ENCODE measurements at places on chromosomes 1 and 21.
A peak's percentile ranks its signal among the peaks of the same experiment; 100 is the strongest.

- DNase-seq = no peak
These were observed 144.9 kb upstream of the POU3F1 start for GRCh38 chr1:38191461-38191860.

DNA sequence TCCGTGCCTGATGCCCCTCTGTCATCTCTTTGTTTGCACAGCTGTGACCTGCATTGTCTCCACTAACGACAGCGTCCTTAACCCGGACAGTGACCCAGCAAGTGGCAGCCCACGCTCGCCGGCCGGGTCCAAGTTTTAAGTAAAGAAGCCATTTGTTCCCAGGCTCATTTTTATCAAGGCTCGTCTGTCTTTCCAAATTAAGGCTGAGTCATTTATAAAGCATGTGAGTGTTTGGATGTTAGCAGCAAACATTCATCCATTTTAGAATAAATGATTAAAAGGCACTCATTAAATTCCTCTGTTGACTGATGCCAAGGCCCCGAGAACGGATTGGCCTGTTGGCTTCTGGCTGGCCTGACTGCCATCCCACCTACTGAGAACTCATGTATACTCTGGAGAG, 514.5 kb downstream of the NPHP4 start:
- DNase-seq = no peak

DNA sequence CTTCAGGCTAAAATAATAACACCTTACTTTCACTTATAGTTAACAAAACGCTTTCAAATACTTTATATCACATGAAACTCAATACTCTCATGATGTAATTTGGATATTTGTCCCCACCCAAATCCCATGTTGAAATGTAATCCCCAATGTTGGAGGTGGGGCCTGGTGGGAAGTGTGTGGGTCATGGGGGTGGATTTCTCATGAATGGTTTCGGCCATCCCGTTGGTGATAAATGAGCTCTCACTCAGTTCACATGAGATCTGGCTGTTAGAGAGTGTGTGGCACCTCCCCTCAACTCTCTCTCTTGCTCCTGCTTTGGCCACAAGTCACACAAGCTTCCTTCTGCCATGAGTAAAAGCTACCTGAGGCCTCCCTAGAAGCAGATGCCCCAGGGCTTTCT, 22.5 kb upstream of the PTGFRN start:
- DNase-seq = no peak

DNA sequence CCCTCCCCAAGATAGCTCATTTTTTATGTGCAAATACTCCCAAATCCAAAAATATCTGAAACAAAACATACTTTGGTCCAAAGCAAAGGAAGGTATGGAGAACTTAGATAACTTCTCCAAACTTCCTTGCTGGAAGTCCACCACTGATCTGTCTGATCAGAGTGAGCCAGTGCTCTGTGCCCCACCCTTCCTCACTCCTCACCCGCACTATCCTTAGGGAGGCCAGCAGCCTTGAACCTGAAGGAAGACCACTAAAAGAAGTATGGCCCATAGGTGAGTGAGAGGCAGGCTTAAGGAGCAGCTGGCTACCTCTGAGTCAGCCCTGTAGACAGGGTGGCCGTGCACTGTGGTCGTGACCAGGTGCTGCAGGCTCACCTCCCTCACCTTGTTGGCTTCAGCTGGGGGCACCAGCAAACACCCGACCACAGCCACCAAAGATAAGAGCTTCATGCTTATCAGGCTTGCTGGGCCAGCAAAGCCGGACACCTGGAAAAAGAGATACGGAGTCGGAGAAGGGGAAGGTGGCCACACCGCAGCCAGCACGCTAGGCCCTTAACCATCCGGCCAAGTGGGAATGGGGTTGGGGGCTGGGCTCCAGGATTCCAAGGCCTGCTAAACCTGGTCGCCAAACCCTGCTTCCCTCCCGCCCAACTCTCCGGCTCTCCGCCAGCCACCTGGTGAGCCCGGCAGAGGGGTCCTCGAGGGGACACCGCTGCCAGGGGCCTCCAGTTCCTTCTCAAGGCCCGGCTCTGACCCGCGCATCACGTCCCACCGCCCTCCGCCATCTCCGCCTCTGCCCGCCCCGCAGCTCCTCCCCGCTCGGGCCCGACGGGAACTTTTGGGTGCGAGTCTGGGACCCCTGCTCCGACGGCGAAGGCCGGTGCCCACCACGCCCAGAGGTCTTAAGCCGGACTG, 543 bp downstream of the TMEM9 start:
- no peak for DNase-seq

GRCh38 chr1:30664103-30664755, 59.2 kb downstream of the MATN1 start:
- no peak for DNase-seq

GRCh38 chr1:156591181-156591431, 470 bp upstream of the NAXE start:
- DNase-seq = no peak

DNA sequence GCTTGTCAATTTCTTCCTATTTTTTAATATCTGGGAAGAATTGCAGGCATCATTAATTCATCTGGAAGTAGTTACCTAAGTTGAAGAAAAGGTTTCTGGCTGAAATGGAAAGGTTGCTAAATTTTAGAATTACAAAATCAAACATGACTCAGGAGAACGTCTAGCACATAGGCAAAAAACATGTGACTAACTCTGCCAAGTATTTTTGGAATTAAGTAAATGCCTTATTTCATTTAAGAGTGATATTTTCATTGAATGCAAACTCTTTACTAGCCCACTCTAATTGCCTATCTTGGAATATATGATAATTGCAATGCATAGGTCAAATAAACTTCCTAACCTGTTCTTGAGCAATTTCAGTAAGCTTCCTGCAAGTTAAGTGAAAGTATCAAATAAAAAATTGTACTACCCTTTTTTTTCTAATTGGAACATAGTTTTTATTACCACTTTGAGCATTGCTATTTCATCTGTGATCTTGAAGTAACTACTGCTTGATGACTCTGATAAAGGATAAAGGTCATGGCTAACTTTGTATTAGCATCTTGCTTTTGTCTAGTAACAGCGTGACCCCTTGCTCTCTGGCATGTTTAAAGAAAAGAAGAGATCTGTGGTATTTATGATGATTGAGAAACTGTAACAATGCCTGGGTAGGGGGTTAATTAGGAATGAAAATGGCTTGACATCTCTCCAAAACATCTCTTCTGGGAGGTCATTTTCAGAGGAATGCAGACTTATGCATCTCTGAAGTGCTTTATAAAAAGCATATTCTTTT, 208.3 kb upstream of the NCAM2 start:
- DNase-seq = no peak

DNA sequence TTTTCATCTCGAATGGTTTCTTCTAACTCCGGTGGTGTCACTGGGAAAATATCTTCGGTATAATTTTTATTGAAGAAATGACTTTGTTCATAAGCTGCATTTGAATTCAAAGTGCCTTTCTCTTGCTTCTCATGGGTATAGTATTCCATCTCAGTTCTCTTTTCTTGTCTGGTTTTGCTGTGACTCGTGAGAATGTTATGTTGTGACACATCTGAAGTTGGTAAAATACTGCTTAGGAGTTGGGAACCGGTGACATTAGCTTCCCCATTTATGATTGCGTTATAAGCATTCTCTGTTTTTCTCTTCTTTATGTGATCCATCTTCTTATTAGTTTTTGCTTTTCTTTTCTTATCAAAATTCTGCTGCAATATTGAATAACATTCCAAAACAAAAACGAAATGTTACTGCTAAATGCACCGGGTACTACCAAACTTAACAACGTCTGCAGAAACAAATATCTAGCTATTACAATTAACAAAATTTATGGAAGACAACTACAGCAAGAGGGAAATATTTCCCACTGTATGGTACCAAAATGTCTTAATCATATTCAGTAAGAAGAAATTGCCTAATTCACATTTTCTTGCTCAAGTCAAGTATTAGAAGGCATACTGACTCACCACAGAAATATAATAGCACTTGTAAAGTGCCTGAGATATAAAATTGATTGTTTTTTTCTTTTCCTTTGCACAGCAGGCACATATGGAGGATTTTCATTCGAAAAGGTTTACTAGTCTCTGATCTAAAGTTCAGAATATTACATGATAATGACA, 15.5 kb downstream of the LRIF1 start:
- DNase-seq = no peak

- DNase-seq = no peak
These were observed 408.7 kb upstream of the TMPRSS15 start for GRCh38 chr21:18812308-18812707.

DNA sequence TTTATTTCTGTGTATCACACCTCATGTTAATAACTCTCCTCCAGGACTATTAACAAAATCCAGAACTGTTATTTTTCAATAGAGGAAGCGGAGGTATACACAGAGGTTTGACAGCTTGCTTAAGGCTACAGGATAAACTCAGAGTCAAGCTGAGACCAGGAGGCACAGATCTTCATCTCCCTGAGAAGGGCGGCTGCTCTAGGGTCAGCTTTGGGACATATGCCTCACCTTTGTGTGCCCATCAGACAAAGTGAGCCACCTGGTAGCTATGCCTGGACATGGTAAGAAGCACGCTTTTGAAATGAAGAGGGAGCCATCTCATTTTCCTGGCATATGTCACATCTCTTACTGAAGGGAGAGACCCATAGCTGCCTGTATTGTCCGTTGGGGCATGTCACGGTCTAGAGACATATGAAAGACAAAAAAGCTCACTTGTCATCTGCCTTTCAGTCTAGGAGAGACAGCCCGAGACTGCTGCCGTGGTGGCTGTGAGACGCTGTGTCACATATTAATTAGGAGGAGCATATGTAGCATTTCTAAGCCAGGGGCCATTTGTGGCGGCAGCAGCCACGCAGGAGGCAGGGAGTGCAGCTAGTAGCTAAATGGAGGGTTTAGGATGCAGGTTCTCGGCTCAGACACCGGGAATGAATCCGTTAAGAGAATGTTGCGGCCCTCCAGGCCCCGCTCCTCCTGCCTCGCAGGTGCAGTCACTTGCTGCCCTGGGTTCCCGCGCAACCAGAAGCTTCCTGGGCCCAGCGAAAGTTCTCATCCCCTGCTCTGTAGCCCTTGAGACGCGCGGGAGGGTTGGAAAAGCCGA, 161.3 kb upstream of the C1orf21 start:
- DNase-seq = no peak

DNA sequence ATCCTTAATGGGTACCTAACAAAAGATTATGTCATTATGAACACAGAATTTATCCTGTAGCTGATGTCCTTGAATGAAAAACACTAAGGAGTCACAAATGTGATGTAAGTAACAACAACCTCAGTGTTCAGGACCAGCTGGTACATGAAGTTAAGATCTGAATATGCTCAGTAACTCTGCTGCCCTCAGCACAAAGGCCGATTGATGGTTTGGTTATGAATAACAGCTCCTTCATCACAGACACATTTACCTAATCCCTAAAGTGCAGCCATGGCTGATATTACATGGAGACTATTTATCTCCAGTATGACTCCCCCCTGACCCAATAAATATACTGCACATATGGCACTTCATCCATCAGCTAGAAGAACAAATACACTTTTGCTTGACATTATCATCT, 75.2 kb downstream of the PLPPR5 start:
- DNase-seq = no peak

DNA sequence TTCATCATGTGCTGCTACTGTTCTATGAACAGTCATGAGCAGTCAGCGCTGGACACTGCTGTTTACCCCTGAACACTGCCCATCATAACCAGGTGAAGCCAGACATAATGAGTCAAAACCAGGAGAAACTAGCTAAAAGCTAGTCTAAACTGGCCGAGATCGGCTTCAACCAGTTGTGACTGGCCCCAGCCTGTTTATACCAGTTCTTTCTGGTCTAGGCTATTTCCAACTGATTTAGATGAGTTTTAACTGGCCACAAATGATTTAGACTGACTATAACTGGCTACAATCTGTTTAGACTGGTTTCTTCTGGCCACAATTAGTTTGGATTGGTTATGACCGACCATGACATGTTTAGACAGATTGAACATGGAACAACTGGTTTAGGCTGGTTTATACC, 348.3 kb upstream of the CAMK1G start:
- DNase-seq = no peak

DNA sequence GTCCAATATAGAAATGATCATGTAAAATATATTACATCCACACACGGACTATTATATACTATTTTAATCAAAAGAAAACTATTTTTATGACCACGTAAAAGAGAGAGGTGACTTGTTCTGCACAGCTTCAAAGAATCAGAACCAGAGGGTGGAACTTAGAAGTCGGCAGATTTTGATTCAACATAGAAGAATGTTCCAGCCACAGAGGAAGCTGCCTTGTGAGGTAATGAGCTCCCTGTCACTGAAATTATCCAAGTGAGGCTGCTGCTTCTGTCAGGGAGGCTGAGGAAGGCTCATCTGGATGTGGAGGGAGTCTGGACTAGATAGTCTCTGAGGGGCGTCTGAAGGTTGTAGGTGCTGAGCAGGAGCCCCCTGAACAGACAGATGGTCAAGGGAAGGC, 2.7 kb downstream of the PLEKHA6 start:
- no peak for DNase-seq

GRCh38 chr21:20729376-20729775, 268.8 kb upstream of the NCAM2 start:
- DNase-seq = no peak

GRCh38 chr21:31500982-31501381, 156.9 kb upstream of the TIAM1 start:
- DNase-seq = no peak

GRCh38 chr1:31867546-31867945, 51.7 kb upstream of the SPOCD1 start:
- no peak for DNase-seq

- DNase-seq = no peak
These were observed 76.8 kb upstream of the IVNS1ABP start for GRCh38 chr1:185393815-185394214.

- DNase-seq = no peak
These were observed 5.4 kb downstream of the GPA33 start for GRCh38 chr1:167084757-167085156.

- no peak for DNase-seq
These were observed 17.8 kb upstream of the RAB29 start for GRCh38 chr1:205792961-205793673.

DNA sequence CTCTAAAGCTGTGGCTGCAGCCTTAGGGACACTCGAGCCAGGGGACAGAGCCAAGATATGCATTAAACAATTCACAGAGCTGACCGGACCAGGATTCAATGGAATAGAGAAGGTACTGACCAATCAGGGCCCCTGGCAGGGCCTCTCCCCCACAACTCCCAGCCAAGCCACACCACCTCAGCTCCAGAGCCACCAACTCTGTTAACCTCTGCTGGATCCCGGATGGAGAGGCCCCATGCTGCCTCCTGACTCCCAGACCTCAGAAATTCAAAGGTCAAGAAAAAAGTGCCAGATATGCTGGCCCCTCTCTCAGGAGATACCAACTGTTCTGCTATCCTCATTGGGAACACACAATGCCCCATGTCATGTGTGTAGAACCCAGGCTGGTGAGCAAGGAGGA, 62.1 kb downstream of the CD46 start:
- no peak for DNase-seq

DNA sequence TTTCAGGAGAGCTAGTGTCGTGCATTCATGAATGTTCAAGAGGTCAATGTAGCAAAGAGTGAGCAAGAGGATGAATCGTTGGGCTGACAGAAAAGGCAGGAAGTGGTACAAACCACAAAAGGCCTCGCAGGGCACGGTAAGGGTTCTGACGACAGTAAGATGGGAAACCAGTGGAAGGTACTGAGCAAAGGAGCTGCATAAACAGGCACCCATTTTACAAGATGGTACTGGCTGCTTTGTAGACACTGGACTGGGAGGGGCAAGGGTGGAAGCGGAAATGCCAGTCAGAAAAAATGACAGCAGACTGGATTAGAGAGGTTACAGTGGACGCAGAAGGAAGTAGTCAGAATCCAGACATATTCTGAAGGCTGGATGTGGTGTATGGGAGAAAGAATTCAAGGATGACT, 123.5 kb downstream of the PTPN14 start:
- peak; percentile 60 for DNase-seq

All from activated naive CD8-positive, alpha-beta T cell treated with anti-CD3 and anti-CD28 coated beads, Interleukin-2, amount 50 U/mL, for 24 hours (primary cell).